Thoracic aorta (tissue), 2 donors: ENCODE measurements at places on chromosomes 13 and 19.

GRCh38 chr13:75752826-75753225 is 116.7 kb downstream of the LMO7 start:
- no peak for DNase-seq

GRCh38 chr13:99903140-99903539 is 68.4 kb downstream of the ZIC5 start:
- DNase-seq, result no peak

- no peak for DNase-seq
Measured at GRCh38 chr19:1747285-1748114, 5.8 kb upstream of the ONECUT3 start.

DNA sequence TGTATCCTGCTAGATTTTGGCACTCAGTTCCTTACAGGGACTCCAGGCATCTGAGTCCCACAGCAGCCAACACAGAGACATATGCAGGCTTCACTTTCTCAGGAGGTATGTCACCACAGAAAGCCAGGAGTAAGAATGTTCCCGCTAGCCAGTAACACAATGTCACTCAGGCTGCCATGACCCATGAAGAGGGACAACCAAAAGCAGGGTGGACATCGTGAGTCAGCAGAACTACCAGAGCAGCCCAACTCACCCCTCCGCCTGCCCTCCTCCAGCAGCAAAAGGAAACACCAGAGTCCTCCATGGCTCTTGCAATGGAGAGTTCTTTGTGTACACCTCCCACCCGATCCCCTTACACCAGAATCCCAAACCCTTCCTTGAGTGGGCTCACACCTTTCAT is 95.4 kb downstream of the CRYL1 start:
- no peak for DNase-seq

DNA sequence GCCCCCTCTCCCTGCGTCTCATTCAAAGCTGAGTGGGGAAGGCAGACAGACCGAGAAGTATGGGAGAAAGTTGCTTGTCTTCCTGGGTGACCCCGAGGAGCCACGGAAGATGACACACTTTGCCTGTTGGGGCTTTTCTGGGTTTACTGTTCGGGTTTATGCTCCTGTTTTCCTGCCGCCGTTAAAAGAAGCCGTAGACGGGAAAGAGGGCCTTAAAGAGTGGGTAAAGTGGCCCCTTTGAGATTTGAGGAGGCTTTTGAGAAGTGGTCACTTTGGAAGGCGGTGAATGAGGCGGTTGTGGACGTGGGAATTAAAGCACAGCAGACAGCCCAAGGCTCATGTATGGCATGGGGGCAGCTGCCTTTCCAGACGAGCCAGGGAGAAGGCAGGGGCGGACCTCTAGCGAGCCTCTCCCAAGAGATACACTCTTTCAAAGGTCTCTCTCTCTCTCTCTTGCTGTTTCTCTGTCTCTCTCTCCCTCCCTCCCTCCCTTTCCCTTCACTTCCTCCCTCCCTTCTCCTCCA is 493 bp upstream of the LHFPL6 start:
- no peak for DNase-seq

GRCh38 chr13:95356916-95357315 is 55.7 kb upstream of the ABCC4 start:
- DNase-seq, result no peak

- DNase-seq, result no peak
Measured at GRCh38 chr13:77868717-77869116, 49.9 kb downstream of the EDNRB start.

DNA sequence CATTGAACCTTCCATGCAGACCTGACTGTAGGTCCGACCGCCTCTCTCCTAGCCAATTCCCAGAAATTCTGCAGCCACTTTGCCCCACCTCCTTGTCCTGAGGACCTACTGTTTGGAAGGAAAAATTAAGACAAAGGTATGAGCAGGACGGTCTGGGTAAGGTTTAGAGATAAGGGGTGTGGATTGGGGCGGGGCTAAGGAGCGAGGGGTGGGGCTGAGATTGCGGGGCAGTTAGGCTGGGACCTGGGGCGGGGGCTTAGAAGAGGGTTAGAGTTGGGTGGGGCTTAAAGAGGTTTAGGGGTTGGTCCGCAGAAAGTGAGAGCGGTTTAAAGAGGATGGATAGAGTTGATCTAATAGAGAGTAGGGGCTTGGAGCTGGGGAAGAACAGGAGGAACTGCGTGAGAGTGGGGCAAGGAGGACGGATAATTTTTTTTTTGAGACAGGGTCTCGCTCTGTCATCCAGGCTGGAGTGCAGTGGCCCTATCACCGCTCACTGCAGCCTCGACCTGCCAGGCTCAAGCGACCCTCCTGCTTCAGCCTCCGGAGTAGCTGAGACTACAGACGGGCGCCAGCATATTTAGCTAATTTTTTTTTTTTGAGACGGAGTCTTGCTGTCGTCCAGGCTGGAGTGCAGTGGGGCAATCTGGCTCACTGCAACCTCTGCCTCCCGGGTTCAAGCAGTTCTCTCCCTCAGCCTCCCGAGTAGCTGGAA is 1.7 kb upstream of the ZNF865 start:
- no peak for DNase-seq

DNA sequence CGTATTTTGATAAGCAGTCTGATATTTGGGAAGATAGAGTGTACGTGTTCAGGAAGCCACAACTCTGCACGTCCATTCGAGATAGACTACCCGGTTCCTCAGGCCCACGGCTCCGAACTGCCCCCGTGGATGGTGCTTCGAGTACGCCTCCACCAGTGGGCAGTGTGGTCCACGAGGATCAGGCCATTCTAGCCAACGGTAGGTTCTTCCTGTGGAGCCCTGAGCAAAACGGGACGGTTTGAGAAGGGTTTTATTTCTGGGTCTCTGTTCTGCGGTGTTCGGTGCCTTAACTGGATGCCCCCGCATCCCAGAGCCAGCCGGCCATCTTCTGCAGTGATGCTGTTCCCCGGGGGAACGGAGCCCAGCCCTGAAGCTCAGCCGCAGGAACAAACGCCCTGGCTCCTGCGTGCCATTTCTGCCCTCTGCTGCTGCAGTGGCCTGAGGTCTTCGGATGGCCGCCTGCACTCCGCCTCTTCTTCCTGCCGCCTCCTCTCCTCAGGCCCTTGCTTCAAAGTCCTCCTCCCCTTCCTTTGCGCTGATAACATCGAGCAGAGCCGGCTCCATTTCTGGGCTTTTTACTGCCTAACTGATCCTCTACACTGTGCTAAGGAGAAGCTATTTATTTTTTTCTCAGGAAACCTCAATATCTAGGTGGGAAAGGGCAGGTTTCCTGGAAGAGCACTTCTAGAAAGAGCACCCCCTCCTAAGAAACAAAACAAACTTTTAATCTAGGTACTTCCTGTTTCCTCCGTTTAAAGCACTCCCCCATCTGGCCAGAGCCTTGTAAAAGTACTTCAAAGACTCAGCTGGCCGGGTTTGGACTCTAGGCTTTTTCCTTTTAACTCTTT is 36.2 kb upstream of the SLC46A3 start:
- no peak for DNase-seq

- DNase-seq, result peak; percentile 4
Measured at GRCh38 chr19:52689843-52690368, 44.9 kb downstream of the ZNF611 start.

GRCh38 chr19:29596080-29596727 is 9.9 kb upstream of the POP4 start:
- DNase-seq, result no peak
